ENCODE measurements at places on chromosomes 12 and 14.

DNA sequence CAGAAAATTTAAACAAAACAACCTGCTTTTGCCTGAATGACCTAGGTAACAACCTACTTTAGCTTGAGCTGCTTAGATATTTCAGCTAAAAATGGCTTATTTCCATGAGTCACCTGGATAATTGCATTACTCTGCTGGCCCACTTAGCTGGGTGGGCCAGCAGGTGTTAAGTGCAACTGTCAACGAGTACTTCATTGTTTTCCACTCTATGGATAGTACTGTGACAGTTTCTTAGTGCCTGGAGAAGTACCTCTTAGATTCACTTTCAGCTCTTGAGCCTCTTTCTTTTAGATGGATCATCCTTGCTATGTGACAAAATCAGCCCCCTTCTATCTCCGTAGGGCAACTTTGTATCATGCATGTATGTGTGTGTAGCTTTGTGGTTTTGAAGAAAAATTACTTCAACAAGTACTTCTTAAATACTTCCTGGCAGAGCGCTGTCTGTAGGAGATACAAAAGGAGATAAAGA is 368.2 kb upstream of the ATP2B1 start:
- no peak for DNase-seq

DNA sequence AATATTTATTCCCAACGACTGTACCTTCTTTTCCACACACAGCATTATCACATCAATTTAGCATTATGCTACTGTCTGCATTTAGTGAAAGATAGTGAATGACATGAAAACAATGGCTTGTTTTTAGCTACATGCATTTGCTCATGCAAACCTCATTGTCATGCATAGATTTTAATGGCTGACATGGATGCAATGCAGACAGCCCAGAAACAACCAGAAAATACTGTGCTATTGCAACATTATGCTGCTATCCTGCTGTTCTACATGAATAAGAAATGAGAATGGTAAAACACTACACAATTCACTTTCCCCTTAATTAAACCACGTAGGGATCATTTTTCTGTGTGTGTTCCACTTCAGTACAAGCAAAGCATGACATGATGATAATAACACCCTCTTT is 90.8 kb downstream of the LIN7A start:
- no peak for DNase-seq

- no peak for DNase-seq
Observed at GRCh38 chr12:97899956-97900355, 437.4 kb downstream of the RMST start.

GRCh38 chr14:24913746-24914145 is 136.2 kb downstream of the STXBP6 start:
- DNase-seq = no peak

DNA sequence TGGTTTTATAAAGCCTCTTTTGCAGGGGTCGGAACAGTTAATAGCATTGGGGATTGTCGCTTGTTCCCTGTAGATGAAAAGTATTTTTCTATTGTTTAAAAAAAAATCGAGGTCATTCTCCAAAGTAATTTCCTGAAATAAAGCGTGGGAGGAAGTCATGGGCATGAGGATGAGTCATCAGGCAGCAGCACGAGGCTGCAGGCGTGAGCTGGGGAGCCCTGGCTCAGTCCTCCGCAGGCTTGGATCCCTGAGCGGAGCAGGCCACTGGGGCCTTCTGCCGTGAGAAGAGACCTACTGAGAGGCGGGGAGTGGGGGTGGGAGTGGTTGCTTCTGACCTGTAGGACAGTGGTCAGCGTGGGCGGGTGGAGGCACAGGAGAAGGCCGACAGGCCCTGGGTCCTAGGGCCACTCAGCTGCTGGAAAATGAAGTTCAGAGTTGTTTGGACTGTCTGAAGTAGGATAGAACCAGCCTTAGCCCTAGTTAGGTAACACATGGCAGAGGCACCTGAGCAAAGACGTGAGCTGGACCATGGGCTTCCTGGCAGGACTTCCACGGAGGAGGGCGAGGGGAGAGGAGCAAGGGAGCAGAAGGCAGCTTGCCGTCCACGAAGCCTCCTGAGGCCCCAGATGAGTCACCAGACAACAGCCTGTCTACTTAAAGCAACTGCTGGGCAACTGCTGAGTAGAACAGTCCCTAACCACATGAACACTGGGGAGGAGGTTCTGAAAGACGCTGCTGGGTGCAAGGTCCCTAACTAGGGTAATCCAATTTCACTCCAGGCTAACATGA is 21.1 kb upstream of the LGALS3 start:
- DNase-seq = peak; percentile 94

DNA sequence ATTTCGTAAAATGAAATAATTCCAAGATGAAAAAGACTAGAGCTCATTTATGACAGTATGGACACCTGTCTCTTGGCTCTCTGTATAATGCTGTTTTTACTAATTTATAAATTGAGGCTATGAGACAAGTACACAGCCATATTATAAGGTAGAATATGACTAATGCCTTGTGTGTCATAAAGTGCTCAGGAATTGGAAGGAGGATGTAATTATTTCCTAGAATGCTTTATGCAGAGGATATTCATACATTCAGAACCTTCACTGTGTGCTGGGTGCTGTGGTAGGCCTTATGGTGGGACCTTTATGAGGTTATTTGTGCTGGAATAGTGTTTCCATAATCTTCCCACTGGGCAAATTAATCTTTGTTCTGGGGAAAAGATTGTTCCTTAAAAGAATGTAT is 13.3 kb downstream of the PCNX1 start:
- no peak for DNase-seq

- peak; percentile 93 for DNase-seq
Observed at GRCh38 chr12:106090591-106091445, 47.9 kb downstream of the NUAK1 start.

- DNase-seq = no peak
Observed at GRCh38 chr14:90720336-90720735, 95.9 kb downstream of the TTC7B start.

- DNase-seq = no peak
Observed at GRCh38 chr14:106622200-106622745, 1095.9 kb downstream of the TMEM121 start.

Measured in tibial artery (tissue), 4 donors.